ENCODE measurements at places on chromosomes 7 and 10.

GRCh38 chr10:36765782-36766414 lies 359.5 kb upstream of the ANKRD30A start:
- no peak for DNase-seq
- H3K27ac ChIP-seq, result no peak overlapping the region
- no peaks in the 10 kb centered on the region for H3K36me3 ChIP-seq

DNA sequence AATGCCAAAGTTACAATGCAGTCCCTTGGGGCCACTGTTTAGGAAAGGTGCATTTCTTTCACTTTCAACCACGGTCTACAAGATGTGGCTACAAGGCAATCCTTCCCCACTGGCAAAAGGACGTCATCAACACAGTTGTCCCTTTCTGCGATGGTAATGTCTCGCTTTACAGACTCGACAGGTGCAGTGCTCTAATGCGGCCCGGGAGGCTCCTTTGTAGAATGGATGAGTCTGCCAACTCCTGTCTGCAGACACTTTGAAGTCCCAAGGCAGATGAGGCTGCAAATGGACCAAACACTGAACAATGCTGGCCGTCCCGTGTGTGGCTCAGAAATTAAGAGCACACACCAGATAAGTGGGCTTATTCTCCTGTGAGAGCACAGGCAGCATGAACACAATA lies 133.7 kb downstream of the PIP4K2A start:
- no peaks in the 10 kb centered on the region for H3K4me1 ChIP-seq
- H3K36me3 ChIP-seq, result peaks cover 26% of the 10 kb centered on the region
- H3K4me3 ChIP-seq, result no peak overlapping the region
- DNase-seq, result no peak
- H3K27ac ChIP-seq, result no peak overlapping the region

GRCh38 chr7:98802781-98803110 lies 67.1 kb downstream of the TMEM130 start:
- H3K4me3 ChIP-seq, result no peak overlapping the region
- no peak overlapping the region for H3K27ac ChIP-seq
- peaks cover 4% of the 10 kb centered on the region for H3K4me1 ChIP-seq
- no peak for DNase-seq
- H3K36me3 ChIP-seq, result no peaks in the 10 kb centered on the region

- DNase-seq, result no peak
- no peak overlapping the region for H3K27ac ChIP-seq
- H3K36me3 ChIP-seq, result no peaks in the 10 kb centered on the region
- no peaks in the 10 kb centered on the region for H3K4me1 ChIP-seq
- no peak overlapping the region for H3K4me3 ChIP-seq
- no peaks in the 10 kb centered on the region for H3K27me3 ChIP-seq
Observed at GRCh38 chr10:70299876-70300275, 16.1 kb upstream of the NPFFR1 start.

DNA sequence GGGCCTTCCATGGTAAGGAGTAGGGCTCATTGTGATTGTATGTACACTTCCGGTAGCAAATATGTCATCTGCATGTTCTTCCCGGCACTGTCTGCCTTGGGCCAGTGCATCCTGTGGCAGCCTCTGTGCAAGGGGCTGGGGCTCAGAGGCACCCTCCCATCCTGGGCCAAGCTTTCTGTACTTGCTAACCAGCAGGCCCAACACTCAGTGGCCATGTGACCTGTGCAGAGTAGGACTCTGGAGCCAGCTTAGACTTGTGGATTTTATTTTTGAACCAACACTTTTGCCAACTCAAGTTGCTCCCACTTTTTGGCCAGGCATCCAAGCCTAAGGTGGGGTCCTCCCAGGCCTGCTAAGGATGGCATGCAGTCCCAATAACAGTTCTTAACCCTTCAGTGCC lies 25.0 kb downstream of the LDB3 start:
- no peaks in the 10 kb centered on the region for H3K4me1 ChIP-seq
- no peaks in the 10 kb centered on the region for H3K36me3 ChIP-seq
- DNase-seq, result no peak
- no peak overlapping the region for H3K27ac ChIP-seq
- no peak overlapping the region for H3K4me3 ChIP-seq

DNA sequence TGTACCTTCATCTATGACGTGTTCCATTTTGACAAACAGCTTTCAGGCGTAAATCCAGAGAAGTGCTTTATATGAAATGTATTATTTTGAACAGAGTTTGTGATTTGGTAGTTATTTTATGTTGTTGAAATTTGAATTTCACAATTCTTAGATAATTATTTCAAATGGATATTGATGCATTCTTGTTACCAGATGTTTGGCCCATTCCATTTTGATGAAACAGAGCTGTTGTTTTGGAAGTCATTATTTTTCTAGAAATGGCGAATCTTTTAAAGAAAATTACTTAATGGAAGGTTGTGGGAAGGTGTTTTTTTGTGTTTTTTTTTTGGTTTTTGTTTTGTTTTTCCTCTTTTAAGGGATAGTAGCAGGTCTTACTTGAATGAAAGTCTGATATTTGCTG lies 2.4 kb downstream of the OTUD1 start:
- H3K36me3 ChIP-seq, result no peaks in the 10 kb centered on the region
- H3K4me1 ChIP-seq, result peaks cover 7% of the 10 kb centered on the region
- H3K27ac ChIP-seq, result no peak overlapping the region

DNA sequence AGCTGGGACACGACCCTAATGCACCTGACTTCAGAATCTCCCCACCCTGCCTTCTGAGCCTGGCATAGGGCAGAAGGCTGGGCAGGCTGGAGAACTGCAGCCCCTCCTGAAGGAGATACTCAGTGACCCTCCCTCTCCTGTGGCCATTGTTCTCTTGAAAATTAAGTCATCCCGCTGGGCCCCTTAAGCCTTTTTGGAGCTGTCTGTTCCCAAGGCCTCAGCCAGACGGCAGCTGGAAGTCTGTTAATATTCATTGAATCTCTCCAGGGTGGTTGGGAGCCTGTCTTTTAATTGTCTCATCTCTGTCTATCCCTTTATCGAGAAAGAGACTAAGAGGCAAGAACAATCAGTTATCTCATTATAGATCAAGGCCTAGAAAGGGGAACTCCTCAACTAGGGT lies 118.1 kb upstream of the PCBD1 start:
- no peak overlapping the region for H3K4me3 ChIP-seq
- no peaks in the 10 kb centered on the region for H3K27me3 ChIP-seq
- no peaks in the 10 kb centered on the region for H3K4me1 ChIP-seq
- no peak for DNase-seq

DNA sequence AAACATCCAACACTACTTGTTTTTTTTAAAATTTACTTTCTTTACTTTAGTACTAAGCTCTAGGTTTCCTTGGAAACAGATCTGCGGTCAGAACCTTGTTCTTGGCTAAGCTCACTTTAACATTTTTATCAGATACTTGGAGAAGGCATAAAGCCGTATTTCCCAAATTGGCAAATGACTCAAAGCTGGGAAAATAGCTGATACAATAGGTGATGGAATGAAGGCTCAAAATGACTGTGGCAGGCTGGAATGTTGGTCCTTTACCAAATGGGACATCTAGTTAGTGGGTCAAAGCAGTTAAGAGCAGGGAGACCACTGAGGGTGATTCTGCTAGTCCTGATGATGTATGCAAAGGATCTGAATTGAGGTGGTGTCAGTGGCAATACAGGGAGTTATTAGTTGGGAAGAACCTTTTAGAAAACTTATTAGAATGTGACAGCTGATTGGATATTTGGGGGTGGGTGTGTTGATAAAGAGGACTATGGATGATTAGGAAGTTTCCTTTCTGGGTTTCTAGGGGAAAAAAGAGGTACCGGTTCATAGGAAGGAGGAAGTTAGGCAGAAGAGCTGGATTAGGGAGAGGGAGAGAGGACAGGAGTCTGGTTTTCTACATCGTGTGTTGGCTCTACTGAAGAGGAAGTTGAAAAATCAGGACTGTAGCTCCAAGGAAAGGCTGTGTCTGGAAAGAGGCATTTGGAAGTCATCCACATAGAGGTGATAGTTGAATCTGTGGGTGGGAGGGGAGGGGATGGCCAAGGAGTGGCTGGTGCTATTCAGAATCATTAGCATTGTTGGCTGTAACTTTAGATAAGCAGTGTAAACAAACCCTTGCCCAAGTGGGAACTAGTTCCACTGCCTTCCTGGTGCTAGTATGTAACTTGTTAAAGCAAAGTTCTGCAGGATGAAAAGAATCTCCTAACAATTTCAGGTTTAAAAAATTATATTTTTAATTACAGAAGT lies 13.1 kb downstream of the PLCE1 start:
- peak; percentile 79 for DNase-seq
- H3K4me3 ChIP-seq, result no peak overlapping the region
- H3K36me3 ChIP-seq, result no peaks in the 10 kb centered on the region
- peaks cover 6% of the 10 kb centered on the region for H3K4me1 ChIP-seq
- no peaks in the 10 kb centered on the region for H3K27me3 ChIP-seq
- no peak overlapping the region for H3K27ac ChIP-seq

DNA sequence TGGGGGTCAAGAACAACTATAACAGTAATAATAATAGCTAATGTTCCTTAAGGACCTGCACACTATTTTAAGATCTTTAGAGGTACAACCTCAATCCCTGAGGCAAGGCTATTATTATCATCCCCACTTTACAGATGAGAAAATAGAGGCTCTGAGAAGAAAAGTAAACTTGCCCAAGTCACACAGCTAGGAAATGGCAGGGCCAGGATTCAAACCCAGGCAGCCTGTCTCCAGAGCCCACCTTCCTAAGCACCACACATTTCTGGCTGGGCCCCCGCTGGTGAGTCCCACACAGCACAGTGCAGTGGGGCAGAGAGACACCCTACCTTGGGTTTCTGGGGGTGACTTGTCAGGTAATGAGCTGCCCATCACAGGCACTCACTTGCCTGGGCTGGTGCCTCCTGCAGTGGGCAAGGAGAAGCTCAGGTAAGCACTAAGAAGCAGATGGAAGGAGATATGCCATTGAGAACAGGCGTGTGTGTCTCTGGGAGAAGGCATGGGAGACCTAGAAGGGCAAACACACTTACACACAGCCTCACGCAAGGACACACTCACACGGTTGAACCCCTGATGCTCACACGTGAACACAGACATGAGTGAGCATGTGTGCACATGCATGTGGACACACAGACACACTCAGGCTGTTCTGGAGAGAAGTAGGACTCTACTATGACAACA lies 104.4 kb upstream of the ZMIZ1 start:
- peak overlapping the region; percentile 14 for H3K4me3 ChIP-seq
- H3K27ac ChIP-seq, result no peak overlapping the region
- H3K4me1 ChIP-seq, result peaks cover 20% of the 10 kb centered on the region
- no peaks in the 10 kb centered on the region for H3K36me3 ChIP-seq
- no peak for DNase-seq

All from trophoblast cell (in vitro differentiated cells and primary cell).